ENCODE measurements at places on chromosomes 6 and 20.

DNA sequence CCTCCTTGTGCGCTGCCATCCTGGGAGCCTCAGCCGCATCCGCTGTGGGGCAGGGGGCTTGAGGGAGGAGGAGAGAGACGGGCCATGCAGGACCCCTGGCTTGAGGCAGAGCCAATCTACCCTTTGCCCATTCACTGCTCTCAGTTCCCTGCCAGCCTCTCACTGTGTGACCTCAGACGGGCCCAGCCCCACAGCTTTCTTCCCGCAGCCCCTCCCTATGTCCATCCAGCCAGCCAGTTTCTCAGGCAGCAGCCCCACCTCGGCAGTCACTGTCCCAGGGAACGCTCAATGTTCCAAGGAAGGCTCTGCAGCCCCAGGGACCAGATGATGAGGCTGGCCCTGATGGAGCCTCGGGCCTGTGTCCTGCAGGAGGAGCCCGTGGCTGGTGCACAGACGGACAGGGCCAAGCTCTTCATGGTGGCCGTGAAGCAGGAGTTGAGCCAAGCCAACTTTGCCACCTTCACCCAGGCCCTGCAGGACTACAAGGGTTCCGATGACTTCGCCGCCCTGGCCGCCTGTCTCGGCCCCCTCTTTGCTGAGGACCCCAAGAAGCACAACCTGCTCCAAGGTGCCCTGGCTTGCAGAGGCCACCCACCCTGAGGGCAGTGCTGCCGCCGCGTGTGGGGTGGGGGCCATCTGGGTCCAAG lies 3.9 kb upstream of the TNFRSF6B start:
- no peak for DNase-seq

GRCh38 chr6:34385793-34386195 lies 6.7 kb downstream of the NUDT3 start:
- DNase-seq: no peak

- no peak for DNase-seq
Observed at GRCh38 chr6:96450082-96450769, 71.4 kb upstream of the UFL1 start.

GRCh38 chr6:113894712-113895674 lies 37.8 kb downstream of the MARCKS start:
- DNase-seq: no peak

GRCh38 chr6:33288141-33288920 lies 708 bp downstream of the WDR46 start:
- no peak for DNase-seq

GRCh38 chr20:1935696-1936366 lies 40.6 kb downstream of the SIRPA start:
- no peak for DNase-seq

GRCh38 chr6:160203522-160203921 lies 55.1 kb downstream of the SLC22A2 start:
- DNase-seq: no peak

DNA sequence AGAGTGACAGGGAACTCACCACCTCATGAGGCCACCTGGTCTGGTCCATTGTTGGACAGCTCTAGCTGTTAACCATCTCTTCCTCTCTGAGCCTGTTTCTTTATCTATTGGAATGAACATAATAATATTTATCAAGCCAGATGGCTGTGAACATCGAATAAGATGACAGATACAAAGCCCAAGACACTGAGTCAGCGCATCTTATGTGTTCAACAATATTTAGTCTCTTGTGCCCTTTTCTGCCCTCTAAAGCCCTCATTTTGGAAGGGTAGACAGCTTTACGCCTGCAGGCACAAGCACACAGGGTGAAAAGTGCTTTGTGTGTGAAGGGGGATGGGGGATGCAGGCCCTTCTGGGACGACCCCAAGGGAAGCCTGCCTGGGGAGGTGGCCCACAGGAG lies 164.0 kb downstream of the GRM4 start:
- DNase-seq: no peak

DNA sequence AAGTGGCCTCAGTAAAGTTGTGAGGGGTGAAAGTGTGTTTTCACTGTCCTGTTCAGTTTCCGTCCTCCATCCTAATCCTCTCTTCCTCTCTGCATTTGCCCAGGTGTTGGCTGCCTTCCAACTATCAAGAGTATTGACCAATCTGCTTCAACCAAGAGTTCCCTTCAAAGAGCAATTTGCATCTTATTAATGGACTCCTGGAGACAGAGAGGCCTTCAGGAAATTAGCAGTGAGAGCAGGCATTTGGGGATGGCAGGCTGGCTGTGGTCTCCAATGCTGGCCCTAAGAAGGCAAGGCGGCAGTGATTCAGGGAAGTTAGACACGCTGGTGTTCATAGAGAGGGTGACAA lies 77.2 kb downstream of the GPR6 start:
- no peak for DNase-seq

DNA sequence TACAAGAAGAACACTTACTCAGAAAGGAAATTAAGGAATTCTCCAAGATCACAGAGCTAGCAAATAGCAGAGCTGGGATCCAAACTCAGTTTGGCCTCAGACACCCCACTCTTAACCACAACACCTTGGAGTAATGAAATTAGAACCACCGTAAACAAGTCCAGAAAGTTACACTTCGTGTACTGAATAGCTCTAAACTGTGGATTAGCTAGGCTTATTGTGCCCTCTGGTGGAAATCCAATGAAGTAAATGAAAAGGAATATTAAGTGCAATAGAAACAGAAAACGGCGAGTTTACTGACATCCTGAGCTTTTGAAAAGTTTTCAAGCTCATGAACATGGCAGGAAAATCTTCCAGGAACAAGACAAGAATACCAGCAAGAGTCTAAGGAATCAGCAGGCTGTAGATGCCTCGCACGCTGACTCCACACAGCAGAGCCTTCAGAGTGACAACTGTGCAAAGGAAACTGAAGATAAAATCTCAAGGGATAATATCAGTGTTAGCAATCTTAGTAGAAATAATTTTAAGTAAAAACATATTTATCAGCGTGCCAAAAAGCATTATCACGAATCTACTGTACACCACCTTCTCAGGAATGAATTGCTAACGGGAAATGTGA lies 34.6 kb downstream of the FBXO5 start:
- DNase-seq: no peak

DNA sequence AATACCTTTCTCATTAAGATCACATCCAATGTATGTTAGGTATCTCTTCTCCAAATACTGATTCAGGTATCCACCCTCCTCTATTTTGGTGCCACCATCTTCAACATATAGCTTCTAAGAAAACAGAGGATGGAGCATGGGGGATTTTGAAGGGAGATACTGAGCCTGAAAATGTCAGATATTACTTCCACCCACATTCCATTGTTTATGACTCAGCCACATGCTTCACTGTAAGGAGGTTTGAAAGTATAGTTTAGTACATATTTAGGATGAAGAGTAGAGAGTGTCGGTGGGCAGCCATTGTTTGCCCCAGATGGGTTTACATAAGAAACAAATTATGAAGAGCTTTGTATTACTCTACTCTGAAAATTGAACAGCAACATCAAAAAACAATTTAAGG lies 286.7 kb downstream of the TFAP2B start:
- DNase-seq: no peak

- no peak for DNase-seq
Observed at GRCh38 chr6:129115471-129115870, 232.5 kb downstream of the LAMA2 start.

GRCh38 chr20:63140514-63141433 lies 75.2 kb downstream of the YTHDF1 start:
- no peak for DNase-seq

DNA sequence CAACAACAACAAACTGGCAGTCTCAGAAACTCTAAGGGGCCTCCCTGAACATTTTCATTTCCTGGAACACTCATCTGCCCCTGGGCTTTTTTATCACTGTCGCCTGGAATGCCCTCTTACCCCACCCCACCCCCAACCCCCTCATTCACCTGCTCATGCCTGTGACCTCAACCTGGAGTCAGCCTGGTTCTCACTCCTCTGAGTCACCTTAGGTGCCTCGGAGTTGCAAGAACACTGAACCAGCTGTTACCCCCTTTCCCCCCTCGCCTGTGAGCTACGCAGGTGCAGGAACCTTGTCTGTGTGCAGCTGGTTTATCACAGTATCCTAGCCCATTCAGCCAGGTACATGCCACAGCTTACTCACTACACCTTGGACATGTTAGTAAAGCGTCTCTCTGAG lies 12.8 kb upstream of the SNAI1 start:
- DNase-seq: no peak

- DNase-seq: no peak
Observed at GRCh38 chr6:18962361-18962905, 575.3 kb downstream of the RNF144B start.

DNA sequence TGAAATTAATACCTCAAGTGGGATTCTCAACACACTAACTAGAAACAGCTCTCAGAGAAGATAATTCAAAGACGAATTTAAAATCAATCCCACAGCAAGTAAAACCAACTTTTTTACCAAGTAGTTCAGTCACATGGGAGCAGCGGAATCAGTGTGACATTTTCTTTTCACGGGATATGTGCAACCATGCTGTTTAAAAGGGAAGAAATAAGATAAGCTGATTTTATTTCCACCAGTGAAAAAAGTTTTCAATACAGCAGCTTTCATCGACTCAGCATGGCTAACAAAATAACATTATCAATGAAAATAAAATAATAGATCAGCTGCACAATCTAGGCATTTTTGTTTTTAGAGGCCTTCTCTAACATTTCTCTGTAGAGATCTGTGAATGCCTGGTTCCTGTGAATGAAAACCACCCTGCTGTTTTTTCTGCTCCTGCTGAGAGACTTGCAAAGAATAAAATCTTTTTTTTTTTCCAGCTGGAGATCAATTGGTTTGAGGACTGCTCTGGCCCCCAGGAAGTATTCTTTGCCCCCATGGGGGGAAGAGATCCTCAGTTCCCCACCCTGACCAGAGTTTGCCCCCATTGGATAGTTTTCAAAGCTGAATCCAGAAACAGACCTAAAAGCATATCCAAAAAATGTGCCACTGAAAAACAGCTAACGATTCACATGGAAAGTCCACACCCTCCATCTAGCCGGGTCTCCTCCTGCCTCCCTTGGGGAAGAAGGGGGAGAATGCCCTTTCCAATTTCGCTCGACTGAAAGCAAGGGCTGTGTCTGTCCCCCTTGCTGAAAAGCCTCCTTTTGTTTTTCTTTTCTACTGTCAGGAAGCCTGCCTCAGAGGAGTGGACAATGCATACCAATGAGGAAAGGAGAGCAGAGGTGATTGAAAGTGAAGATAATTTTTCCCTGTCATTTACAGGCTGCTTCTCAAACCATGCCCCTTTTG lies 317.6 kb downstream of the PRKN start:
- no peak for DNase-seq

DNA sequence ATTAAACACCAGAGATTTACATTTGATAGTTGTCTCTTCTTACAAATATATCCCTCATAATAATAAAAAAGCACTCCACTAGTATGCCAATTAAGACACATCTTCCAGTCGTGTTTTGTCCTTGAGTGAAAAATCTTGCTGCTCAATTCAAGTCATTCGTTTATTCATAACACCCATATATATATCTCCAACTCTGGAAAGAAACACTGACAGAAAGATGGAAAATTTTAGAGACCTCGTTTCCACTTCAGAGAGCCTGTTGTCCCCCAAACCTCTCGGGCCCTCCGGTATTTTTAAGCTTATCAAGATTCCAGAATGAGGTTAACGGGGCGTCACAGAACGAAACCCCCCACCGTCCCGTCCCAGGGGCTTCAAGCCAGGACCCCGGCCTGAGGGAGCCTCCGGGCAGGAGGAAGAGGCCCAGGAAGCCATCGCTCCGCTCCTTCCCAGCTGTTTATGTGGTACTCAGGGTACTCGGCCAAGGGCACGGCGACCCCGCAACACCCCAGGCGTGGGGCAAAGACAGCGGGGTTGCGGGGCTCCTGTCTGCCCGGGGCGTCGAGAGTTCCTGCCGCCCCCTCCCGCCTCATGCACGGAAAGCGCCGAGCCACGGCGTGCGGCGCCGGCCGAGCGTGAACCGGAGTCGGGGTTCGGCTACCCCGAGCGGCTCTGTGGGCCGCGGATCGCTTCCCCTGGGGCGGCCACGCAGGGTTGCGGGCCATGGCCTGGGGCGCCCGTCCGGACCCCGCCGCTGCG lies 623 bp upstream of the SNX9 start:
- DNase-seq: no peak

GRCh38 chr20:25077610-25078169 lies 4.3 kb downstream of the VSX1 start:
- no peak for DNase-seq

- DNase-seq: no peak
Observed at GRCh38 chr6:144683216-144684070, 398.3 kb downstream of the UTRN start.

- no peak for DNase-seq
Observed at GRCh38 chr6:141635621-141636020, 497.1 kb upstream of the GJE1 start.

DNA sequence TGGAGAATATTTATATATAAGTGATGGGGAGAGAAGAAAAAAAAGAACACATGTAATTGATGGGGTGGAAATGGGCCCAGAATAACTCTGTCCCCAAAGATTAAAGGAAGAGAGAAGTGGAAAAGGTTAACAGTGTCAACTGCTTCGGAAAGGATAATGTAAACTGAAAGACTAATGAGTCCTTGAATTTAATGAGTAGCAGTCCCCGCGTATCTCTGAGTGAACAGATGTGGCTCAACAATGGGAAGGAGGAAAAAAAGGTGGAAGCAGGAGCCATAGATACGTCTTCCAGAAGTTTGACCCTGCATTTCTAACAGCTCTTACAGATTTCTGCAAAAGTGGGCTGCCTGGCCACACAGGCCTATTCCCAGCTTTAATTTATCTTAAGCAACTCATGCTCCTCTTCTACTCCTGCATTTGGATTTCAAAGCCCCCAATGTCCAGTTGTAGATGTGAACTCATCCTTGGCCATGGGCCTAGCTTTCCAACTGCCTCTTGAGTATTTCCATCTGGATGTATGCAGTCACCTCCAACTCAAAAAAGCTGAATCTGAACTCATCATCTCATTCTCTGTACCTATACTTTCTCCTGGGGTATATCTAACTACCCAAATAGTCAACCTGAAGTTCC lies 61.3 kb downstream of the DST start:
- no peak for DNase-seq

DNA sequence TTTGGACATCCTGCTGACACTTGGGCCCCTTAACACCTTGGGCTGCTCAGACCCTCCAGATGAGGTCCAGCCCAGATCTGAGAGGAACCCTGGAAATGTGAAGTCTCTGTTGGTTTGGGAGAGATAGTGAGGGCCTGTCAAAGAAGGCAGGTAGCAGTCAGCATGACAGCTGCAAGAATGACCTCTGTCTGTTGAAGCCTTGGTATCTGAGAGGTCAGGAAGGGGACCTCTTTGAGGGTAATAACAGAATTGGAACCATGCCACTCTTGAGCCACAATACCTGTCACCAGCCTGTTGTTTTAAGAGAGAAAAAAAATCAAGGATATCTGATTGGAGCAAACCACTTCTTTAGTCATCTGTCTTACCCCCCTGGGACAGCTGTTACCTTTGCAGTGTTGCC lies 4.2 kb downstream of the SYS1 start:
- DNase-seq: no peak

GRCh38 chr6:13560651-13561044 lies 13.8 kb upstream of the SIRT5 start:
- no peak for DNase-seq

GRCh38 chr6:32886681-32887383 lies 32.8 kb downstream of the PSMB9 start:
- DNase-seq: no peak
